ENCODE measurements at places on chromosomes 5 and 9.

GRCh38 chr5:59829386-59829785 lies 64.1 kb downstream of the PDE4D start:
- no peak for DNase-seq

- DNase-seq = no peak
Observed at GRCh38 chr5:124519396-124519795, 227.0 kb downstream of the ZNF608 start.

GRCh38 chr5:137186759-137187461 lies 312.2 kb downstream of the SPOCK1 start:
- no peak for DNase-seq

DNA sequence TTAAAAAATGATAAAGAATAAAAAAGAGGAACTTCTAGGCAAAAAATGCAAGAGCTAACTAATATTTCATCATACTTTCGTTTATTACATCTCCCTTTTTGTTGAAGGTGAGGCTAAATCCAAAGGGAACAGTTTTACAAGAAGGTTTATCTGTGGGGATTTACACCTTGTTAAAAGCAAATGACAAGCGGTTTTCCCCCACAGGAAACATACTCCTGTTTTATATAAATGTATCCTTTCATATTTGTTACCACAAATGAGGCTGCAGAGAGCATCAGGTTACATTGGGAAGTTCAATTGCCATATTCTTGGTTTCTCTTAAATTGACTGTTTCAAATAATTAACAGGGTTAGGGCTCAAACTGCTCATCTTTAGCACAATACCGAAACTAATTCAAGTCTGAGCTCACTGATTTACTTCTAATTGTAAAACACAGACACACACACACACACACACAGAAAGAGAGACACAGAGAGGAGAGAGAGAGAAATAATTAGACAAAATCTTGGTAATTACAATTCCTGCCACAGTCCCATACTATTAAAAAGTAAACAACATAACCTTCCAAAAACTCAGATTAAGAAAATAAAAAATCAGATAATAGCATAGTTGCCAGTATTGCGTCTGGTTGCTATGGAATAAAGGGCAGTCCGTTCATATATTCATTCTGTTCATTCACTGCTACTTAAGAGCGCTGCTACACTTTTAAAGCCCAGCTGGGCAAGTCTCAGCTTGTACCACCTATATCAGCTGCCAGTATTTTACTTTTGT lies 17.1 kb downstream of the RFX3 start:
- no peak for DNase-seq

GRCh38 chr5:167255926-167256325 lies 1035.5 kb upstream of the WWC1 start:
- no peak for DNase-seq

- DNase-seq = no peak
Observed at GRCh38 chr9:18275313-18275990, 198.5 kb upstream of the ADAMTSL1 start.

GRCh38 chr5:59036274-59036961 lies 453.5 kb downstream of the RAB3C start:
- DNase-seq = no peak

GRCh38 chr9:71680189-71680980 lies 87.9 kb downstream of the CEMIP2 start:
- DNase-seq = no peak
